ENCODE measurements at places on chromosomes 11 and 22.
A peak's percentile ranks its signal among the peaks of the same experiment; 100 is the strongest.

- DNase-seq, result peak; percentile 33
These were observed 11.1 kb downstream of the YAP1 start for GRCh38 chr11:102121329-102121728.

GRCh38 chr22:29871684-29872083, 11.3 kb upstream of the MTMR3 start:
- DNase-seq, result no peak

GRCh38 chr11:100328626-100329340, 358.3 kb upstream of the ARHGAP42 start:
- no peak for DNase-seq

DNA sequence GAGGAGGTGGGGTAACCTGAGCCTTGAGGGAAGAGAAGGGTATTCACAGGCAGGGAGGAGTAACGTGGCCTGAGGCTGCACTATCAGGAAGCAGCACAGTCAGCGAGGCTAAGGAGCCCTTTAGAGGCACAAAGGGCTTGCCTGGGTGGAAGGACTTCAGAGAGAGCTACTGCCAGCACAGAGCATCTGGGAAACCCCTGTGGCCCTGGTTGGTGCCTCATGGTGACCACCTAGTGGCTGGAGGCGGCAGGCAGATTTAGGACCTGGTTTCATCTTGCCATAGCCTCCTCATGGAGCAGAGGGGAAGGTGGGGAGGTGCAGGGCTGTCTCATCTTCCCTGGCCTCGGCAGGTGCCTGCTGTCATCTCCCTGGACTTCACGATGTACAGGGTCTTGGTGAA, 64.5 kb downstream of the MPPED1 start:
- DNase-seq, result no peak

DNA sequence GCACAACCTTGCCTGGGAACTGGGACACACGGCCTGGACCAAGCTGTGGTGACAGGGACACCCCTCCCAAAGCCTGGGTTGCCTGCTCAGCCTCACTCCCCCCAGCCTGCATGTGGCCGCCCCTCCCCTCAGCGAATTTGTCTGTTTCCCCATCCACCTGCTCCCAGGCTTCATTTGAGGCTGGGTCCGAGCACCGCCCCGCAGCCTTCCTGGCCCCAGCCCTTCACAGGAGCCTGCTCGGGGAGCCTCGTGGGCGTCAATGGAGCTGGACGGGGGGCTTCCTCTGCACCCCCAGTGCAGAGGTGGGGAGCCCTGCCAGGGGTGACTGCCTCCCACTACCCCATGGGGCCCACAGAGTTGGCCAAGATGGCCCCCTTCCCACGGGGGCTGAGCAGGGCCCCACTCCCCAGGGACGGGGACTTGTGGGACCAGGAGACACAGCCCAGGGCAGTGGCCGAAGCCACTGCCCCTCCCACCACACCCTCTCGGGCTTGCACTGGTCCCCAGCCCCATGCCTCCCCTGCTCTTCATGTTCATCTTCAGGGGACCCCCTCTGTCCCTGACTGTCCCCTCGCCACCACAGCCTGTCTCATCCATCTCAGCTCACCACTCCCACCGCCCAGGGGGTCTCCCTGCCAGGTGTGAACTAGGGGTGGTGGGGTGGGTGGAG, 91.7 kb downstream of the WNT7B start:
- no peak for DNase-seq

All from GM03348 (cell line).